ENCODE measurements at places on chromosomes 2 and 18.

GRCh38 chr2:153595939-153596338 is 117.4 kb upstream of the RPRM start:
- no peak for DNase-seq

DNA sequence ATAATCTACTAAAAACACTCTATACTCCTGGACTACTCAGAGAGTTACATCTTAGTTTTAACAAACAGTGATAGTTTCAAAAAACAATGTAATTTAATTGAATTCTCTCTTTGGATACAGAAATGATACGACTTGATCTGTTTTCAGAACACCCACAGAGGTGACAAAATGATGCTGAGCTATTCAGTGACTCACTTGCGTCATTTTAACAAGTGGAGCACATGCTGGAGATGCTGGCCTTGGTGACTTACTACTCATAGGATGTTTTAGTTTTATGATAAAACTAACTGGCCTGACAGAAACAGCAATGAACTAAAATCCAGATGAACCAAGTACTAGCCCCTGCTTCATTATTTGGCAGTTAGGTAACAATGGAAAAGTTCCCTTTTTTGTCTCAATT is 101.3 kb upstream of the ITGB6 start:
- no peak for DNase-seq

GRCh38 chr18:43914018-43914417 is 636.7 kb upstream of the SYT4 start:
- DNase-seq: no peak

DNA sequence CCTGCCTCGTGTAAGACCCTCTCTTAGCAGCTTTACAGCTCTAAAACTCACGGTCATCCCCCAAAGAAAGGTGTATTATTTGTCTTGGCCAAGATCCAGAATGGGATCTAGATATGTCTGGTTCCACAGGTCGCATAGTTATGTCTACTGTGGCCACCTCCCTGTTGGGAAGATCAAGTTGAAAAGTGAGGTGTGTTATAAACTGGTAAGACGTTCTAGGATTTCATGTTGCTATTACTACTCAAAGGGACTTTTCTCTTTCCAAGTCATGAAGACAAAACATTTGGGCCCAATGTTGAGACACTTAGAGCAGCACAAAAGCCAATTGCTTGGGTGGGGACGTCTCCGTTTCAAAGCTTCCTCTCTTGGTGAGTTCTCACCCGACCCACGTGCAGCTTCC is 766.0 kb downstream of the RNF144A start:
- no peak for DNase-seq

GRCh38 chr2:64114063-64114911 is 29.9 kb downstream of the PELI1 start:
- DNase-seq: no peak

DNA sequence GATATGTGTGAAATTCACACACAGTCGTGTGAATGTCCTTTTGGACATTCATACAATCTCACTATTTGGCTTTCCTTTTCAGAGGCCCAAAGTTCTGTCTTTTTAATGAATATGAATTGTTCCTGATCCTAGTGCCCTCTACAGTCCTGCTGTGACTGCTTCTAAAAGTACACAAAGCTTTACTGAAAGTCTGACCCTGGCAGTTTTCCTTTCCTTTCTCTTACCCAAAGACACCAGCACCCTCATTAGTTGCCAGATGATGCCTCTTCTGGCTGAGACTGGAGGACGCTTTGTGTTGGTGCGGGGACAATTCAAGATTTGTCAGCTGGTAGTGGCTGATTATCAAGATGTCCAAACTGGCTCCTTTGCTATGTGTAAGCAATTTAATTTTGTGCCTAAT is 81.8 kb upstream of the CDCA7 start:
- no peak for DNase-seq

- no peak for DNase-seq
Observed at GRCh38 chr2:15732341-15733077, 140.8 kb downstream of the DDX1 start.

All from KBM-7 (cell line).